A673 (cell line): ENCODE measurements at places on chromosomes 6 and 20. TPM values are rescaled to one million over a fixed set of nuclear protein-coding genes. Genes with fewer than 3 reads are reported as not detected.
A peak's percentile ranks its signal among the peaks of the same experiment; 100 is the strongest.

DNA sequence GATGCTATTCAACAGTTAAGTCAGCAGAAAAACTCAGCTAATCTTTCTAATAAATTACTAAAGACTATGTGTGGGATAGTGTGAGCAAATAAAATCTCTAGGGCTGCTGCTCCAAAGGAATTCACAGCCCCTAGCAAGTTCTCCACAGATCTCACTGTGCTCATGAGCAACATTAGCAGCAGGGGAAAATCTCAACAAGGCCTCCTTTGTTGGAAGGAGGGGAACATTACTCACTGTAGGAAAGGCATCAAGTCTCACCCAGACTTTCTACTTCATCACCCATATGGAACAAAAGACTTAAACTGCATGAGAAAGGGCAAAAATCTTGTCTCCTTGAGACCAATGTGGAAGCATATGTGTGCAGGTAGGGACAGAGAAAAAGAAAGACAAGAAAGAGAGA, 726.4 kb upstream of the SLC35B3 start:
- DNase-seq, result no peak

- no peak for DNase-seq
Observed at GRCh38 chr6:37173493-37174195, 3.7 kb downstream of the PIM1 start.

PTCHD4 gene
- total RNA-seq, result 0.17 TPM in 1 of 2 replicates, not detected in the other

DNA sequence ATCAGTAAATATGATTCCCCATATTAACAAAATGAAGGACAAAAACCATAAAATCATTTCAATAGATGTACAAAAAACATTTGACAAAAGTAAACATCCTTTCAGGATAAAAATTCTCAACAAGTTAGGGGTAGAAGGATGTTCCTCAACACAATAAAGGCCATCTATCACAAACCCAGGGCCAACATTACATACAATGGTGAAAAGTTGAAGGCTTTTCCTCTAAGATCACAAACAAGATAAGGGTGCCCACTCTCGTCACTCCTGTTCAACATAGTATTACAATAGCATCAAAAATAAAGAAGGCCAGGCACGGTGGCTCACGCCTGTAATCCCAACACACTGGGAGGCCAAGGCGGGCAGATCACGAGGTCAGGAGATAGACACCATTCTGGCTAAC, 22.6 kb upstream of the ASF1A start:
- no peak for DNase-seq

ZNF831 gene
- total RNA-seq, result not detected in 2 replicates

- DNase-seq, result no peak
Observed at GRCh38 chr20:17887331-17888030, 81.1 kb downstream of the SNX5 start.

PAK5 gene
- total RNA-seq, result not detected in 2 replicates

DNA sequence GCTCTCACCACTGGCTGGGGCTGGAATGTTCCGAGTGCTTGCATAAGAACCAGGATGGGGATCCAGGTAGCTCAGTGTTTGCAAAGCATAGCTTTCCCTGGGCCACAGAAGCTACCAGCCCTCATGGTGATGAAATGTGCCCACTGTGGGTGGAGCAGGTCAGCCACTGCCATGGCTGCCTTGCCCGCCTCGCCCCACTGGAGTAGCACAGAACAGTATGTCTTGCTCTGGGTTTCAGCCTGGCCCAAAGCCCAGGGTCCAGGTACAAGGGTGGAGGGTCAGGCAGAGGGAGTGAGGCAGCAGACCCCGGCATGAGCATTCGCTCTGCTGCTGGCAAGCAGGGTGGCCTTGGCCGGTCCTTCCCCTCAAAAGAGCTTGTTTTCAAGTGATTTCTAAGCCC, 34.7 kb downstream of the KCNK17 start:
- no peak for DNase-seq

ECT2L gene
- total RNA-seq, result not detected in 2 replicates

DNA sequence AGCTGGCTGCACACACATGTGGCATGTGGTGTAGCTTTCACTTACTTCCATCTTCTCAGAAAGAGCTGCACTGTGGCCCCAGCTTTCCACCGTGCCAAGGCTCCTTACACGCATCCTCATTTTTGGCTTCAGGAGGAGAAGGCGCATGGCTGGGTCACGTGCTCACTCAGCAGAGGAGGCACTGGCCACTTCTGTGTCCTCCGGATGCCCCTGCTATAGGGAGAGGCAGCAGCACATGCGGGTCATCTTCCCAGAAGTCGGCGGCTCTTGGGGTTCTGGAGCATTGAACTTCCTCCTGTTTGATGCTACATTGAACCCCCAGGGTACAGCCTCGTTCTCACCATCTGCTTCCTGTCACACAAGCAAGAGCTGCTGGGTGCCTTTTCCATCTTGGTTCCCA, 111.3 kb downstream of the FAM120B start:
- no peak for DNase-seq

DNA sequence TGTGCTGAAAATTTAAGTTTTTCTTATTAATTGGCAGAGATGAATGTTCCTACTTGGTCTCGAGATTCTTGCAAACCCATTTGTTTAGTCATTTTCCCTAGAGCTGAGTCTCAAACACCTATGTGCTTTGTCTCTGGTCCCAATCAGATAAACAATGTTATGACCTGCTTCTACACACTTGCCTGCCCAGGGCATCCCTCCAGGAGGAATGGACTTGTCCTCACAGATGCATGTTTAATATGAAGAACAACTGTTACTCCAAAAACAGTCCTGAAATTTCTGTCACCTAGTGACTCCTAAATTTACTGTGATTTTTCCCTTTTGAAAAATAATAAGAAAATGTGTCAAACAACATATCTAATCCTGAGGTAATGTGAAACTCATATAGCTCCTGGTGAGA, 43.7 kb downstream of the HDGFL1 start:
- DNase-seq, result no peak

- no peak for DNase-seq
Observed at GRCh38 chr6:108482559-108482958, 78.2 kb upstream of the FOXO3 start.

DNA sequence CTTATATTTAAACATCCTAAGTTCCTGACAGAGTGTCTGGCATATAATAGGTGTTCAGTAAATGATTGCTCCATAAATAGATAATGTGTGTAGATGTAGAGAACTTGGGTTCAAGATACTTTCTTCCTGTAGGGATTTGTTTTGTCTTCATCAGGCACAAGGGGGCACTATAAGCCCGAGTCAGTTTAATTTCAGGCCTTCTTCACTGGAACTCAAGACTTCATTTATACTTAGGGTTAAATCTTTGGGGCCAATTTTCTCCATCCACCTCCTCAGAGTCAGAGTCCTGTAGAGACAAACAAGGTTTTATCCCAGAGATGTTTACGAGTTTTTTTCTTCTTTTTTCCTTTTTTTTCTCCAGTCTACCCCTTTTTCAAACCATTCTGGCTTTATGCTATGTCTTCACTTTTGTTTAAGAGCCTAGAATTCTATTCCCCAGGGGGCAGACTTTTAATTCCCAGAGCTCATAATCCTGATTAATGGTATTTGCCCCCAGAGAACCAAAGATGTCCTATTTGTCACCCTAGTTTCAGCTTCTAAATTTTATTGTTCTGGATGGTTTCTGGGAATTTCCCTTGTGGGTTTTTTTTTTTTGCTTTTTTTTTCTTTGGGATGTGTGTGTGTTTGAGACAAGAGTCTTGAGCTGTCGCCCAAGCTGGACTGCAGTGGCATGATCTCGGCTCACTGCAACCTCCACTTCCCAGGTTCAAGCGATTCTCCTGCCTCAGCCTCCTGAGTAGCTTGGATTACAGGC, 88.4 kb downstream of the HFE start:
- DNase-seq, result peak; percentile 88

DNA sequence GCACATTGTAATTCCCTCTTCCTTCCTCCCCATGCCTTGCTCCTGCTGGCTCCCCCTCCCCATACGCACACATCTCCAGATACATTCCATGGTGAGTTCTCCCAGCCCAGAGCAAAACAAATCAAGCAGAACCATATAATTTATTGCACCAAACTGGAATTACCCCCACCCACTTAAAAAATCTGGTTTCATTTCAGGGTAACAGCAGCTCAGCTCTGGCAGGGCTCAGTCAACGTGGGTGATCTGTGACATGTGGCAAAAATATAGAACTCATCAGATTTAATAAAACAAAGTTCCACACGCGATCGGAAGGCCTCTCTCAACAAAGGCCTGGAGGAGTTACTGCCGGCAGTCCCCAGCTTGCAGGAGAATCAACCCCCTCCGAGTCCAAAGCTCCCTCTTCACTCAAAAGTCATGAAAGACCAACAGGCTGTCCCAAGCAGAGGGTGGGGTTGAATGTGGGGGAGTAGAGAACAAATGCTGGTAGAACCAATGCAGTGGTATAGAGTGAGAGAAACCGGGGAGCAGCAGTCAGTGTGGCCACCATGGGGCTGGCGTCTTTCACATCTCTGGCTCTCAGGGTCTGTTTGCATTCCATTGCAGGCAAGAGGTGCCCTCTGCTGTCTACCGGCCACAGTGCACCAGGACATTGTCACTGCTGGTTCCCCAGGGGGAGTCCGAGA, 323.3 kb upstream of the NT5E start:
- peak; percentile 81 for DNase-seq

GRCh38 chr20:53040693-53041589, 68.8 kb downstream of the TSHZ2 start:
- peak; percentile 33 for DNase-seq

PHF20 gene
- 43.0 and 49.6 TPM in 2 replicates for total RNA-seq

ZSCAN16 gene
- total RNA-seq, result 8.0 and 9.0 TPM in 2 replicates

DNA sequence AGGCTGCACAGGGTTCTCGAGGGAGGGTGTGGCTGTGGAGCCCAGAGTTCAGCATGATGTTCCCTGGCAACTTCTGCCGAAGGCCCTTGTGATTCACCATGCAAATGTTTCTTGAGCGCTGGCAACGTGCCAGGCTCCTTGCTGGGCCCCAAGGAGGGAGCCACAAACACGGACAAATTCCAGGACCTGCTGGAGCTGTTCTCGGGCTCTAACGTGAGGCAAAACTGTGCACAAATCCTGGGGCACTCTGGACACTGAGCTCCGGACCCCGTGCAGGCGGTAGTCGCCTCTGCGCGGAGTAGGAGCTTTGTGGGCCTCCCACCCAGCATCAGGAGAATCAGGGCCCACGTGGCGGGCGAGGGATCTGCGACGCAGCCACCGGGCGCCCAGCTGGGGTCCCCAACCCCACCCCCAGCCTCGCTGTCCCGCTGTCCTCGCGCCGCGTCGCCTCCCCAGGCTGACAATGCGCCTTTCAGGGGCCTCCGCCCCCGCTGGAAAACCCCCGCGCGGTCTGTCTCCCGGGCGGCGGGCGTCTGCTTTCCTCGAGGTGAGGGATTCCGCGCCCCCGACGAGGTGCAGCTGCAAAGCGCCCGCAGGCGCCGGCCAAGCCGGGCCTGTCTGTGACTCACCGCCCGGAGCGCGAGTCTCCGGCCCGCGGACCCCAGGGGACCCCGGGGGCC, 31.7 kb upstream of the SCUBE3 start:
- peak; percentile 72 for DNase-seq

GRCh38 chr6:27139756-27140579, 107.5 kb upstream of the PRSS16 start:
- peak; percentile 54 for DNase-seq

GRCh38 chr20:38228436-38228835, 32.1 kb downstream of the KIAA1755 start:
- DNase-seq, result peak; percentile 37

- DNase-seq, result no peak
Observed at GRCh38 chr6:152981219-152981618, 1.6 kb downstream of the FBXO5 start.

DNA sequence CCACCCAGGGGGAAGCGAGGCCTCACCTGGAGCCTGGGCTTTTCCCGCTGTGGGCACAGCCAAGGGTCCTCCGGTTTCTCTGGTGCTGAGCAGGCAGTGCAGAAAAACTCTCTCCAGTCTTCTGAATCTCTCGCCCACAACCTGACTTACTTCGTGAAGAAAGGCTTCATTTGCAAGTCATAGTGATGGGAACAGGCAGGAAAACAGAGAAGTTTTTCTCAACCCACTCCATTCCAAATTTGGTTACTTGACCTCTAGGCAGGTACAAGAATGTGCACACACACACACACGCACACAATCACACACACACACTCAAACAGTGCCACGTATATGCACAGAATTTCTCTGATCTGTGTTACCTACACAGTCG, 524.5 kb downstream of the CD83 start:
- no peak for DNase-seq

GRCh38 chr6:114521926-114522325, 179.1 kb upstream of the HS3ST5 start:
- no peak for DNase-seq

DNA sequence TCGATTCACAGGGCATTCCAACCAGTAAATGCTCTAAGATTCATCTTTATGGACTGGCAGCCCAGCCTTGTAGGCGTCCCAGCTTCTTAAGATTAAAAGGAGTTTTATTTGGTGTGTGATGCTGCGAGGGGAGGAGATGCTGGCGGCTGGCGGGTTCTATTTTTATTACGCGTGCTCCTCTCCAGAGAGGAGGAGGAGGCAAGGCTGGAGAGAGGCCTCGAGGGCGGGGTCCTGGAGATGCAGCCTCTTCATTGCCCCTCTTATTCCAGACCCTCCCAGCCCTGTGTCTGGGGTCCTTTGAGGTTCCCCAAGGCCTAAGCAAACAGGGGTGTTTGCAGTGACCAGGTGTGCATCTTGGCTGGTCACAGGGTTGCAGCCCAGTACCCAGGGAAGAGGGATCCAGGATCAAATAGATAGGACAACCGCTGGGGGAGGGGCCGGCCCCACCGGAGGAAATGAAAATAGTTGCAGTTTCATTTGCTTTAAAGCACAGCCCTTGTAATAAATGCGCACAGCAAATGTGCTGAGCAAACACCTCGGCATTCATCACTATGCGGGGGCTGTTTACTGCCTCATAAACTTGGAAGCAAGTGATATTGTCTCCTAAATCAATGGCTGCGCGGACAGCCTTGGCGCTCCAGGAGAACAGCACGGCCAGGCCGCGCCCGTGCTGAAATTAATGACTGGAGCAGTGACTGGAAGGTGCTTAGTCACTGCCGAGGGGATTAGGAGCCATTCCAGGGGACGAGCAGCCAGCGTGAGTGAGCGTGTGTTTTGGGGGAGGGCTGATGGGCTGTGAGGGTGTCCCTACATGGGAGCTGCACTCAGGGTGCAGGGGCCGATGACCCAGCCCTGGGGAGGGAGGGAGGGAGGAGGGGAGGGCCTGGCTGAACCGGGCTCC, 83.0 kb downstream of the TMEM242 start:
- DNase-seq, result peak; percentile 65

HLA-DQB2 gene
- total RNA-seq, result not detected in 2 replicates

GRCh38 chr6:36685166-36685924, 6.8 kb downstream of the CDKN1A start:
- no peak for DNase-seq

HDDC2 gene
- 87.6 and 93.2 TPM in 2 replicates for total RNA-seq

GRCh38 chr6:14366872-14367271, 249.3 kb downstream of the CD83 start:
- DNase-seq, result no peak

GRCh38 chr20:47610247-47610944, 108.7 kb downstream of the NCOA3 start:
- DNase-seq, result peak; percentile 27
